Cerebellar nuclear complex (tissue), 1 donor: ENCODE measurements at places on chromosomes 6 and 20.

- DNase-seq, result no peak
These were observed 49.7 kb downstream of the PROKR2 start for GRCh38 chr20:5267092-5267491.

GRCh38 chr6:64288351-64288750 is 652.7 kb downstream of the PHF3 start:
- DNase-seq, result no peak

GRCh38 chr6:103105686-103106085 is 1712.2 kb downstream of the GRIK2 start:
- no peak for DNase-seq

GRCh38 chr6:160435935-160436334 is 87.8 kb downstream of the SLC22A3 start:
- no peak for DNase-seq

DNA sequence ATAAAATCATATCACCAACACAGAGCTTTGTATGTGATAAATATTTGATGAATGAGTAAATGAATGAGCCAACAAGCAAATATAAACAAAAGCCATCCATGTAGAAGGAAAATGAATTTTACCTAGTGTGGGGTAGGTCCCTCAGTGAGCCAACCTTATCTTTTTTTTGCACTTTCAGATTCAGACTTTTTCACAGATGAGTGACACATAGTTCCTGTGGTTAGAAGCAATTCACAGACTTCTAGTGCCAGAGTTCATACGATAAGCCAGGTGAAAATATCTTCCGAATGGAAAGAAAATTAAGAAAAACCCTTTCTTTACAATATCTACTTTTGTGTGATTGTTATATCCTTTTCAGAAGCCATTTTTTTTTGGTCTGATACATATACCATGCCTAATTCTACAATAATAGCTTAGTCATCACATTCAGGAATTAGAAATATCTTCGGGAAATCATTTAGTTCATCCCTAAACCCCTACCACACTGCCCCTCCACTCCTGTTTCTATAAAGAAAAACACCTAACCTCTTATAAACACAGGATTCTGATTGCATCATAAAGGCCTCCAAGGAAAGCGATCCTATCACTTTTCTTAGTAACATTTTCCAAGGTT is 82.7 kb upstream of the CNR1 start:
- DNase-seq, result no peak

DNA sequence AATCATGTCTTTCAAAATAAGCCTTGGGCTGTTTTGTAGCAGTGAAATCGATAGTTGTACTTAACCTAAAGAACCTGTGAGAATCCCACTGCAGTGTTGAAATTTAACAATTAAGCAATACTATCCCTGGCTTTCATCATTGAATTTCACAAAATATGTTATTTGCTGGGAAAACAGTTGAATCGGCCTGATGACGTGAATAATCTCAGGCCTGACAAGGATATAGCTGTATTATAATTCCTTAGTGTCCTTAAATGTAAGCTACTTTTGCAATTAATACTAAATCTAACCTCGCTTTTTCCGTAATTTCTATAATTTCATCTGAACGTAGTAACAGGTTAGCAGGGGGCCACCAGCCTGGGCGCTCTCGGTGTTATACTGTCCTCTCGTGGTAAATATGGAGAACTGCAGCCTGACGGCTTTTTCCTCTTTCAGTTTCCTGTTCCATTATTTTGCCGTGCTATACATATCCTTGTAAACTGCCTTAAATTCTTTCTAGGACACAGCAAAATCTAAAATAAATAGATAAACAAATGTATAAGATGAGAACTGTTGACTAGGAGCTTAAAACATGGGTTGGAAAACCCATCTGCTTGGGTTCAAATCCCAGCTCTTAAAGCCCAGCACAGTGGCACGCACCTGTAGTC is 24.0 kb downstream of the MTFR2 start:
- no peak for DNase-seq

GRCh38 chr6:114712129-114712662 is 369.4 kb upstream of the HS3ST5 start:
- no peak for DNase-seq

- no peak for DNase-seq
These were observed 911.4 kb upstream of the FLRT3 start for GRCh38 chr20:15248618-15249395.

DNA sequence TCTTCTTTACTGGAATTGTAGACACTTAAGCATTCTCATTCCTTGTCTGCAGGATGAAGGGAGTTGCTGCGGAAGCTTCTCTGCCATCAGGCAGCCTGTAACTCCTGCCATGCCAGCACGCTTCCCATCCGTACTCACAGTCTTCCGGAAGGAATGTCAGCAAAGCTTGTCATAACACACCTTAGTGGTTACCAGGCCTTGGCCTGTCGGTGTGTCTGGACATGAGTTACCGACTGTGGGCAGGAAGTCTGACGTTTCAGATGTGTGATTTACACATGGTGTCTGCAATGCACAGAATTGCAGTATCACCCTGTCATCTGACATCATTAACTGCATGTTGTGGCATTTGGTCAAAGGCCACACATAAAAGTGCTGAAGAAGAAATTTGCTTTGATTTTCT is 102.2 kb downstream of the SLC24A3 start:
- DNase-seq, result no peak

- no peak for DNase-seq
These were observed 66.9 kb upstream of the PRL start for GRCh38 chr6:22363714-22364239.

GRCh38 chr6:125253881-125254280 is 47.9 kb downstream of the HDDC2 start:
- no peak for DNase-seq

GRCh38 chr6:100488244-100488643 is 23.5 kb upstream of the SIM1 start:
- DNase-seq, result no peak

GRCh38 chr6:80457439-80457933 is 351.0 kb downstream of the BCKDHB start:
- DNase-seq, result peak; percentile 88

- DNase-seq, result no peak
These were observed at the start of gene ZNF512B for GRCh38 chr20:63969838-63970713. Gene ZNF512B, minus strand, starts transcription at chr20:63969930. Its CDS starts 1,980 bp downstream, at chr20:63967950.

DNA sequence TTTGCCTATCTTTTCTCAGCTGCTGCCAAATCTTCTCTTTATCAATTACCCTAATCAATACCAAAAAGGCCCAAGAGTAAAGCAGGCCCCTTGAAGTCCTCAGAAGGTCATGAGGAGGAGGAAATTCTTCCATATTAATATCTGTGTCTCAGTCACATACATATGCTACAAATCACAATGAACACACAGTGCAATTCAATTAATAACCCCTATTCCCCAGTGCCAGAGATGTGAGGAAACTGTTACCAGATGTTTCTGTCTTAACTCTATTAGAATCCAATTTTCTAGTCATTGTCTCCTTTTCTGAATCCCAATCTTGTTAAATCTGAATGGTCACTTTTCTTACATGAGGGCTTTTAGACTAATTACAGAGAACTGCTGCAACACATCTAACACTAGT is 45.9 kb upstream of the SLC2A12 start:
- no peak for DNase-seq

- no peak for DNase-seq
These were observed 590.6 kb upstream of the NOX3 start for GRCh38 chr6:156046268-156046665.

DNA sequence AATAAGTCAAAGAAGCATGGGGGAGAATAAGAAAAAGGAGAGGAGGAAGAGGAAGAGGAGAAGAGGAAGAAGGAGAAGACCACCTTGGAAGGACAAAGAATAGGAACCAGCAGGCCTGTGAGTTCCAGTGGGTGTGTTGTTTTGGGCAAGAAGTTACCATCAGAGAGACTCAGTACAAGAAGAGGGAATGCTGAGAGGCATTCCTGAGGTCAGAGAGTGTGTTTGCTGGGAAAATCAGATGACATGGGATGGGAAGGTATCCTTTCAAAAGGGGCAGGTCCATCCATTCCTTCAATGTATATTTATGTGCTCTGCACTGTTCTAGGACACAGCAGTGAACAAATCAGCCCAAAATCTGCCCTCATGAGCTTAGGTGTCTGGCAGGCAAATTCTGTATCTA is 40.5 kb upstream of the PRIM2 start:
- DNase-seq, result no peak

- no peak for DNase-seq
These were observed 951 bp upstream of the OLIG3 start for GRCh38 chr6:137494988-137495702.

- DNase-seq, result no peak
These were observed 34.9 kb upstream of the ARHGAP18 start for GRCh38 chr6:129744880-129745237.

DNA sequence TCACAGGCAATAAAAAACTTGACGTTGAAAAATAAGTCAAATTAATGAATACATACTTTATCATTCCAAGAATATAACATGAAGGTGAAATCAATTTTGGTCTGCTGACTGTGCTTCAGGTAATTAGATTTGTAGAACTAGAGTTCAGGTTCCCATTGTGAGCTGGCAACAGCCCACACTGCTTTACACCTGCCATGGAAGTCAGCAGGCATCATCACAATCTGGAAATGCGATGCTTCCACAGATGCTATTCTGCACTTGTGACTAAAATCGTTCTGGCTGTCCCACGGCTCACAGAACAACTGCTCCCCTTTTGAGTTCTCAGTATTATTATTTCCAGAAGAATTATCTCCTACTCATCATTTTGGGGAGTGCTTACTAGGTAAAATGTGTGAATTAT is 62.6 kb upstream of the THEMIS start:
- no peak for DNase-seq

DNA sequence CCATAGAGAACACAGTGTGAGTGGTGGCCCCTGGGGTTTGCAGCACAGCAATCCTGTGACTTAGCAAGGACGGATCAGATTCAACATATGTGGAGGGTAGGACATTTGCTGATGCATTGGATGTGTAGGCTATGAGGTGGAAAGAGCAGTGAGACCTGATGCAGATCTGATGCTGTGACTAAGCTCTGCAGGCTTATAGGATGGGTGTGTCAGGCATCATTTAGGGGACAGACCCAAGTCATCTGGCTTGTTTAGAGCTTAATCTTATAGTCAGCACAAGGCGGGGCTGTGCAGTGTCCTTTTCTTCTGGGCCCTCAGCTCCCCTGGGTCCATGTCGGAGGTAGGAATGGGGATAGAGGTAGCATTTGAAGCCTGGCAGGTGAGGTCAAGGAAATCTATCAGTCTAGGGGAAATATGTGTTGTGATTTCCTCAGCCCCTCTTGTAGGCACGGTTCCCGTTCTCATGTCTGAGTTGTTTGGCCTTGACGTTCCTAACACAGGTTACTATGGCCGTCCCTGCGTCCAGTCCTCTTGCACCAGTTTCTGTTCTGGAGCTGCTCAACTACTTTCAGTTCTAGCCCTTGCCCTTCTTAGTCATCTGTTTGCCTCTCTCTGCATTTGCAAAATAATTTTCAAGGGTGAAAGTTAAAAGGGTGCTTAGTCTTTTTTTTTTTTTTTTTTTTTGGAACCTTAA is 15.6 kb upstream of the MAPRE1 start:
- DNase-seq, result no peak

GRCh38 chr20:43565758-43566104 is 6.9 kb downstream of the SGK2 start:
- peak; percentile 19 for DNase-seq

DNA sequence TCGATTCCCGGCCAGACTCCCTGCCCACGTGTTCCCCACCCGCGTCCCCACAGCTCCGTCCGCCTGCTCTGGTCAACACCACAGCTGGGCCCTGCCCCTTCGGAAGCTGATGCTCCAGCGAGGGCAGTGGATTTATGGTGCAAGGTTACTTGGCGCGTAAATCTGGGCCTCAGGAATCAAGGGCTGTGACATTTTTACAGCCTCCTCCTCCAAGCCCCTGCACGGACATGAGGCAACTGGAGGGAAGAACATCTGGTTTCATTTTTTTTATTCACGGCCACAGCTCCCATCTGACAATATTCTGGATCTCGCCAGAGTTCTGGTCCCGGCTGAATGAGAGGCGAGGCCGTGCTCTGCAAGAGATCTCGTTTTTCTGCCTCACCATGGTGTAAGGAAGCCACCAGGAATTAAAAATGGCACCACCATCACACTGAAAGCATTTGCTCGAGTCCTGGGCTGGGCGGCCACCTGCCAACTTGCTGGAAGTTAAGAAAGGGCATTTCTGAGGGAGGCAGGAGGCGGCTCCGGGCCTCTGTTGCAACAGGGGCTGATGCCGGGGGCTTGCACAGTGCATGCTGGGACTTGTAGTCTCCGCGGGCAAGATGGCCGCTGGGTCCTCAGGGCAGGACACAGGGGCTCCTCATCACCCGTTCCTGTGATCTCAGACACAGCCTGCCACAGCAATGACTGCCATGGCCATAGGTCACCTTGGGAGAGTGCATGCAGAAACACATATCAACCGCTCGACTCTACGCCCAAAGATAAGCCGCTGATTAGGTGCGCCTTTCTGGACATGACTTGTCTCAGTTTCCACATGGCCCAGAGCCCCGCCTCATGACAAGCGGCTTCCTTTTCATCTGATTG is 148.5 kb downstream of the LY86 start:
- no peak for DNase-seq

GRCh38 chr6:15158821-15159619 is 86.8 kb upstream of the JARID2 start:
- DNase-seq, result no peak

- DNase-seq, result no peak
These were observed 9.0 kb downstream of the ATF6B start for GRCh38 chr6:32118782-32119628.

DNA sequence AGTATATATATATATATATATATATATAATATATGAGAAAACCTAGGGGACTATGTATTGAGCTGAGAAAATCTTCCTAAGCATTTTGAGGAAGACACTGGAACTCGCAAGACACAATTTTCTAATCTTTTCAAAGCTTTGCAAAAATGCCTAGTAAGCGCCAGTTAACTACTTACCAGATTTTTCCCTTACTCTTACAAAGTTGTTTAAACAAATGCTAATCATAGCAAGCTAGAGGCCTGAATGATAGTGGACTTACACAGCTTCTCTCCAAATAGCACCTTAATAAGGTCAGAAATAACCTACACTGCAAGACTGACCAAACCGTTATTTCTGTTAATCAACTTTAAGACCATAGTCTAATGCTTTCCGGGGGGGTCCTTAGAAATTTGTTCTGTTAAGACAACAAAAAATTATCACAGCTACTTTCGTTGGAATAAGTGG is 56.1 kb upstream of the HFE start:
- DNase-seq, result no peak

DNA sequence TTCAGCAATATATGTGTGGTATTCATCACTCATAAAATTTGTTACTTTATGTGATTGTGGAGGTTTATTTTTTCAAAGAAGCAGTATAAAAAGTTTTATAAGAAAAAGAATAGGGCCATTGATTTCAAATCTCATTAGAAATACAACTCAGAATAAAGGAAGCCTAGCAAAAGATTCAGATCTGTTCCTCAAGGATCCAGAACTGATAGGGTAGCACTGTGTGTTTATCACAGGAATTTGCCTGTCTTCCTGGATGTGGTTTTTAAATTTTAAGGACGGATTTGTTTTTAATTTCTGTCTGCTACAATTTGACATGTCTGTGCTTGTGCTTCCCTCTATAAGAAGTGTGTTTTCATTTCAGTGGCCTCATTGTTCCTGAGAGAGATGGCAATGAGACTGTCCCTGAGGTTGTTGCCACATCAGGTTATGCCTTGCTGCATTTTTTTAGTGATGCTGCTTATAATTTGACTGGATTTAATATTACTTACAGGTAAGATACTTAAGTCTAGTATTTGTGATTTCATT is 74.6 kb downstream of the ATRN start:
- no peak for DNase-seq
